ENCODE measurements at places on chromosomes 1 and 21. TPM values are rescaled to one million over a fixed set of nuclear protein-coding genes. Genes with fewer than 3 reads are reported as not detected.
A peak's percentile ranks its signal among the peaks of the same experiment; 100 is the strongest.

Gene IGSF9
- total RNA-seq = 2.3 TPM

Gene TGFBR3
- 52.4 TPM for total RNA-seq

Gene SPATA21
- not detected for total RNA-seq

Gene CD5L
- total RNA-seq = not detected

Gene RCOR3
- total RNA-seq = 76.8 TPM

Gene OR2T33
- total RNA-seq = not detected

Gene TNFSF4
- not detected for total RNA-seq

Gene CSF1
- total RNA-seq = 26.7 TPM

Gene TMPRSS3
- total RNA-seq = 12.5 TPM

Gene AURKAIP1
- 79.4 TPM for total RNA-seq

Gene TRIM17
- not detected for total RNA-seq

Gene ANKRD34A
- not detected for total RNA-seq

Gene FOXO6
- 2.3 TPM for total RNA-seq

Gene OPTC
- total RNA-seq = not detected

Gene CD2
- total RNA-seq = not detected

Gene KTI12
- 8.8 TPM for total RNA-seq

- DNase-seq = no peak
These were observed 6.2 kb downstream of the CEP104 start for GRCh38 chr1:3850857-3851256.

- DNase-seq = no peak
These were observed 41.6 kb downstream of the GNG12 start for GRCh38 chr1:67791686-67792085.

- no peak for DNase-seq
These were observed 32.3 kb downstream of the URB1 start for GRCh38 chr21:32360401-32360975.

- no peak for DNase-seq
These were observed 580 bp upstream of the NECTIN4 start for GRCh38 chr1:161089938-161090337.

DNA sequence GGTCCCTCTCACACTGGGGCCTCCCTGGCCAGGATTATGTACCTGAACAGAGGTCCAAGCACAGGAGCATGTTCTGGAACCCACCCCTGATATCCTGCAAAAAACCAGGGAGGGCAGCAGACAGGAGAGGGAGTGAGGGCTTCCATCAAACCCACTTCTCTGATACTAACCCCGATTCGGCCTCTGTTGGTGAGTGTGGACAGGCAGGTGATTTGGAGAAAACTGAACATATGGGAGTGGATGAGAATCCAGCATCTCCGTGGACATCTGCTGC lies 215.3 kb downstream of the MATN1 start:
- no peak for DNase-seq

DNA sequence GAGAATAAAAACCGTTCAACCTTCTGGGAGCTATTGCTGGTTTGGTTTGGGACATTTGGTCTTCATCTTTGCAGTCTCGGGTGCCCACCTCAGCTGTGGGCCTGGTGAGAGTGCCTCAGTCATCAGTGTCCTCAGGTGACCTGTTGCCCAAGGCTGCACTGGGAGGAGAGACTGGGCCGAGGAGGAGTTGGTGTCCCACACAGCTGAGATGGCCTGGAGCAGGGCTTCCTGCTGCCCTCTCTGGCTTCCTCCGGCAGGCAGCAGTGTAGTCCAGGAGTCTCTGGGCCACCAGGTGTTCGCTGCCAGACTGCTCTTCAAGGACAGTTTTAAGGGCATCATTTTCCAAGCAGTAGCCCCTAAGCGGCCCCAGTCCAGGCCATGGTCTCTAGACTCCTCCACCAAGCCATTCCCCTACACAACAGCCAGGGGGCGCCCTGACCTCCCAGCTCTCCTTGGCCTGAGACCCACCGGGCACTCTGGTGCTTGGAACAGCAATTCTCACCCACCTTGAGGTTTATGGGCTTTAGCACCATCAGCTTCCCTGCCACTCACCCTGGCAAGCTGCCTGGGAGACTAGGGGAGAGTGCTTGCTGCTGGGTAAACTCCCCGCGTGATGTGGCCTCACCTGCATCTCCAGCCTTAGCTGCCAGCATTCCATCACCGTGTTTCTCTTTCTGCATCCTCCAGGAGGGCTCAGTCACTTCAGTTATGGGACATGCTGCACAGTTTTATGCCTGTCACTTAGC lies 9.1 kb upstream of the SYTL1 start:
- peak; percentile 49 for DNase-seq

- no peak for DNase-seq
These were observed 22.9 kb downstream of the SLC37A1 start for GRCh38 chr21:42536601-42537000.

- no peak for DNase-seq
These were observed 421.3 kb downstream of the NEGR1 start for GRCh38 chr1:71861022-71861421.

DNA sequence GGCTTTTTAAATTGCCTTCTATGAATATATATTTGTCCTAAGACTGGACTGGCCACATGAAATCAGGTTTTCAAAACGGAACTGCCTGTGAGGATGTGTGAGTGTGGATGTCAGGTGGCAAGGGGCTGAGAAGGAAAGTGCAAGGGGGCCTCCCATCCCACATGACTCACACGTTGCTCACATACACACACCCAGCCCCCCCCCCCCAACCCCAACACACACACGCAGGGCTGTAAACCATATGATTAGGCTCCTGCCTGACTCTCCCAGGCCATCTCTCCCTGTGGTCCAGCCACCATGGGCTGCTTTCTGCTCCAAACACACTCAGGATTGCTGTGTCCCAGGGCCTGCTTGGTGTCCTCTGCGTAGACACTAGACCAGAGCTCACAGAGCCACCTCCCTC lies 22.4 kb downstream of the DEGS1 start:
- DNase-seq = peak; percentile 23

- no peak for DNase-seq
These were observed 88.9 kb downstream of the PROX1 start for GRCh38 chr1:214076708-214077065.

DNA sequence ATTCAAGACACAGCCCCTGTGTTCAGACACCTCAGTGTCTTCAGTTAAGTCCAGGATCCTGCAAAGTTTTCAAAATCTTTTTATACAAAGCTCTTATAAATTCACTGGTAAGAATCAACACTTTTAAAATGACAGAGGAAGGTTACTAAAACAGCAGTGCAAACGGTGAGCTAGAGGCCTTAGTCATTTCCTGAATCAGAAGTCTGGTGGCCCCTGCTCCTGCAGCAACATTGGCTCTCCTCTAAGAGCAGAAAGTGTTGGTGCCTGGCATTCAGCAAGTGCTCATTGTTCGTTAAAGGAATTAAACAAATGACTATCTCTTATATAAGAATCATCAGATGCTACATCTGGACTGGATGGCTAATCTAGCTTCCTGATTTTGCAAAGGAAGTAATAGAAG lies 282.9 kb downstream of the PTGER3 start:
- no peak for DNase-seq

GRCh38 chr21:21851205-21851604 lies 853.0 kb downstream of the NCAM2 start:
- DNase-seq = no peak

GRCh38 chr1:35350872-35351271 lies 82.4 kb downstream of the ZMYM4 start:
- DNase-seq = no peak

GRCh38 chr1:219784660-219785381 lies 143.5 kb downstream of the SLC30A10 start:
- DNase-seq = no peak

GRCh38 chr21:44626673-44627143 lies at the start of gene KRTAP10-9:
Gene KRTAP10-9 (plus strand): TSS chr21:44627093. CDS start chr21:44627172, 79 bp downstream.
- no peak for DNase-seq

DNA sequence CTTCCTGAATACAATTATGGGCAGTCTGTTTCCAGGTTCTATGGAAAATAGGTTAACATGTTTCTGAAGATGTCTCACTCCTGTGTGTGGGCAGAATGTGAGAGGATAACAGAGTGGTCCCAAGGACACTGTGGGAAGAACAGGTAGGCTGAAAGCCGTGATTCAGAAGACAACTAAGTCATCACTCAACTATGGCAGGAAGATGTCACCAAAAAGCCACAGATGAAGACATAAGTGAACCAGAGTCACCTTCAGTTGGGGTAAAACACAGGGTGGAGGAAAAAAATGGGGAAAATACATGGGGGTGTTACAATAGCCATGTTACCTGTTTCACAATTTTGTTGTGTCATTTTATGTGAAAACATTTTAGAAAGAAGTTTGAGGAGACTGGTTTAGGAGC lies 75.1 kb downstream of the UCHL5 start:
- DNase-seq = no peak

DNA sequence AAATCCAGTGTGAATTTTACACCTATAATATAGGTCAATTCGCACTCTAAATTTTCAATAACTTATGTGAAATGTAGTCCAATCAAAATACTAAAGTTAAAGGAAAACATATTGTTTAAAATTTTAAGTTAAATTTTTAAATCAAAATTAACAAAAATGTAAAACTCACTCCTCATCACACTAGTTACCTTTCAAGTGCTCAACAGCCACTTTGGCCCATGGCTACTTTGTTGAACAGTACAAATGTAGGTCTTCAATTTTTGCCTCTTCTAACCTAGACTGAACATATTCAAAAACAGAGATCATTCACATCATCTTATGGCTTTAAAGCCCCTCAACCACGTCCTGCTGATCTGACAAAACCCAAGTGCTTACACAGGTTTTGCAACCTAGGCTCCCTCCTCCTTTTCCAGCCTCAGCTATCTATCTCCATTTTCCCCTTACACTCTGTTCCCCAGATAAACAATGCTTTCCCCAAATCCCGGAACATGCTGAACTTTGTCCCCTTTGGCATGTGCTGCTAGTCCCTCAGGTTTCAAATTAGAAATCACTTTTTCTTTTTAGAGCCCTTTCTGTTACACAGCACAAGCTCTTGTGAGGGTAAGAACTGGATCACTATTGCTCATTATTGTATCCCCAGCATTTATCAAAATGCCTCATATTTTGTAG lies 110.6 kb downstream of the AKT3 start:
- no peak for DNase-seq

GRCh38 chr21:41610042-41610839 lies 102.3 kb upstream of the TMPRSS2 start:
- DNase-seq = peak; percentile 90

DNA sequence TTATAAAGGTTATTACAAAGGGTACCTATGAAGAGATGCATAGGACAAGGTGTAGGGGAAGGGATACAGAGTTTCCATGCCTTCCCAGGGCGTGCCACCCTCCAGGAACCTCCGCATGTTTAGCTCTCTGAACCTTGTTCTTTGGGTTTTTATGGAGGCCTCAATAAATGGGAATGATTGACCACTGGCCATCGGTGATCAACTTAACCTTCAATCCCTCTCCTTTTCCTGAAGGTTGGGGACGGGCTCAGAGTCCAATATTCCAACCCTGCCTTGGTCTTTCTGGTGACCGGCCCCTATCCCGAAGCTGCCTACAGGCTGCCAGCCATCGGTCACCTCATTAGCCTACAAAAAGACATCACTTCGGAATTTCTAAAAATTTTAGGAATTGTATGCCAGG lies 11.7 kb downstream of the CD244 start:
- no peak for DNase-seq

GRCh38 chr21:42676808-42677207 lies 23.4 kb downstream of the PDE9A start:
- DNase-seq = no peak

GRCh38 chr1:183278739-183279591 lies 92.9 kb downstream of the LAMC2 start:
- DNase-seq = no peak

- peak; percentile 35 for DNase-seq
These were observed 89.4 kb downstream of the DTL start for GRCh38 chr1:212124690-212125582.

DNA sequence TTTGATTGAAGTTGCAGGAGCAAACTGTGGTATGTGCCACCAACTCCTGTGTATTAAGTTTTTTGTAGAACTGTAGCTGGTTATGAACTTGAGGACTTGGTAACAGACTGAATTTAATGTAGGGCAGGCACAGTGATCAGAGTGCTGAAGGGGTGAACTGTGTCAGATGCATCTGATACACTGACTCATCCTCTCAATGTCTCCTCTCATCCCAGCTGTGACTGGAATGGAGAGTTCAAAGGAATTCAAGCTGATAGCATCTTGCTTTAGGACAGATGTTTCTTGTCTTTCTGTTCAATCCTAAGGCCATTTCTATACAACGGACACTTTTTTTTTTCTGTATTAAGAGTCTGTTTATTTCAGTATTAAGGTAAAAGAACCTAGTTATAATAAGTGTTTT lies 25.0 kb upstream of the GBP1 start:
- DNase-seq = no peak

DNA sequence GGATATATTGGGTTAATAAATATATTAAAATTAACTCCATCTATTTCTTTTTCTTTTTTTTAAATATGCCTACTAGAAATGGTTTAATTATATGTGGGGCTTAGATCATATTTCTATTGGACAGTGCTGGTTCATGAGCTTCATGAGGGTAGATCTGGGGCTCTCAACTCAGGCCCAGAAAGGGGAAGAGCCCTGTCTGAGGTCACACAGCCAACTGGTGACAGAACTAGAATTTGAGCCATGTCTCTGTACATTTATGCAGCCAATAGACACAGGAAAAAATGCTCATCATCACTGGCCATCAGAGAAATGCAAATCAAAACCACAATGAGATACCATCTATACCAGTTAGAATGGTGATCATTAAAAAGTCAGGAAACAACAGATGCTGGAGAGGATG lies 5.1 kb upstream of the EPHB2 start:
- DNase-seq = no peak

GRCh38 chr1:43887748-43888147 lies 45.9 kb upstream of the ARTN start:
- DNase-seq = no peak

DNA sequence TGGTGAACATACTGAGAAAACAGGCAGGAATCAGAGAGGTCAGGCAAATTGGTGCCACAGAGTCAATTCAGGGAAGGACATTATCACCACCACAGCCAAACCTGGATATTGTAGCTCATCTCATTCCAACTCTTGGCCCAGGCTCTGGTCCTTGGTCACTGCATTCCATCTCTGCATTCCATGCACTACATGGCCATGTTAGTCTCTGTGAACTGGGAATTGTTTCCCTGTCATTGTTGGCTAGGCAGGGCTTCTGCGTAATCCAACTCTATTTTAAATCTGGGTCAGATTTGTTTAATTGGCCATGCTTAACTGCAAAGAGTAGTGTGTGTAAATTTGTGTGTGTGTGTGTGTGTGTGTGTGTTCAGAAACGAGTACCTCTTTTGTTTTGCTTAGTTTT lies 837.6 kb upstream of the ADAMTS5 start:
- no peak for DNase-seq

DNA sequence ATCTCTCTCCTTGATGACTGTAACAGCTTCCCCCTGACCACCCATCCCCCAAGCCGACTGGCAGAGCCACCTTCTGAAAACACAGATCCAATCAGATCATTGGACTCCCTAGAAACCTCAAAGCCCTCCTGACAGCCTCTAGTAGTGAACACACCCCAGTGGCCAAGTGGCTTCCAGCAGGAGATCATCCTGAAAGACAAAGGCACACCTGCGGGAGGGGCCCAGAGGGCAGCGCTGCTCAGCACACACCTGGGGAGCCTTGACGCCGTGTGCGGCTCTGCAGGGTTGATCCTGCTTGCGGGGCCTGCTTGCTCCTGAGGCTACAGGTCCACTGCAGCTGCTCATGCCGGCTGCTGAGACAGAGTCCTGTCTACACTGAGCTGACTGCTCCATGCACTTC lies 41.5 kb downstream of the SLC66A1 start:
- DNase-seq = no peak

Measured in body of pancreas (tissue), 4 donors.